ENCODE measurements at places on chromosomes 4 and X.

GRCh38 chr4:150593996-150594395 is 12.0 kb downstream of the MAB21L2 start:
- no peak for DNase-seq

GRCh38 chrX:47849778-47850177 is 13.1 kb downstream of the ZNF81 start:
- no peak for DNase-seq

DNA sequence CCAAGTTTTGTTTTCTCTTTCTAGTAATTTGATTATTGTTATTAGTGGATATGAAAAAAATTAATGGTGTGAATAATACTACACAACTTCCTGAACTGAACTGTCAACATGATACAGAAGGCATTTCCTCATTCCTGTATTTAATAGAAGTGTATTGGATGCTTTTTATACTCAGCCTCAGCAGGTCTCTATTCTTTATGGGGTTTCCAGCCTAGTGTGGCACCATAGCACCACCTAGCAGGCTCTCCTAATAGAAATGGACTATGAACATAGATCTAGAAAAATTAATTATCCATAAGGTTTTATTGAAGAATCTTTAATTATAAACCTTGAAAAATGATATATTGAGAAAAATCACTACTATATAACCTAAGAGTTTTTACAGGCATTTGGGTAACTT is 52.4 kb downstream of the GLRB start:
- no peak for DNase-seq

- no peak for DNase-seq
Observed at GRCh38 chr4:150323406-150324325, 245.4 kb downstream of the DCLK2 start.

DNA sequence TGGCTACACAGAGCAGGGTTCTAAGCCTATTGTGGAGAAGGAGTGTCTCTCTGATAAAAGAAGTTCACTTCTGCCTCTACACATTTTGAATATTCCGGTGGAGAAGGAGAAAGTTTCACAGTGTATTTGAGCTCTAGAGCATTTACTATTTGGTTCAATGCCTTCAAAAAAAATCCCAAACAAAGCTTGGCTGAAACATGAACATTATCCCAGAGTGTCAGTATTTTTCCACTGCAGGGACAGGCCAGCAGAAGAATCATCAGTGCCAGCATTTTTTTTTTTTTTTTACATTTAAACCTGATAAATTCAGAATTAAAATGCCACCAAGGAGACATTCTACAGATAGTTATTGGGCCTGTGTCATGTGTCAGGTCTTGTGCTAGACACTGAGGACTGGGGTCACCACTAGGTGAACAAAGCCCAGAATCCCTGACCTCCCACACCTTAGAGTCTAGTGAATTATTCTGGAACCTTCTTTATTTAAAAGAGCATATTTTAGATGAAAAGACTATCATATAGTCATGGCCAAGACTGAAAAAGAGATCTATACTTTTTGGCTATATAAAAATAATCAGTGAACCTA is 48.0 kb upstream of the NAP1L5 start:
- DNase-seq = no peak

- DNase-seq = no peak
Observed at GRCh38 chr4:175127314-175127713, 209.2 kb downstream of the ADAM29 start.

DNA sequence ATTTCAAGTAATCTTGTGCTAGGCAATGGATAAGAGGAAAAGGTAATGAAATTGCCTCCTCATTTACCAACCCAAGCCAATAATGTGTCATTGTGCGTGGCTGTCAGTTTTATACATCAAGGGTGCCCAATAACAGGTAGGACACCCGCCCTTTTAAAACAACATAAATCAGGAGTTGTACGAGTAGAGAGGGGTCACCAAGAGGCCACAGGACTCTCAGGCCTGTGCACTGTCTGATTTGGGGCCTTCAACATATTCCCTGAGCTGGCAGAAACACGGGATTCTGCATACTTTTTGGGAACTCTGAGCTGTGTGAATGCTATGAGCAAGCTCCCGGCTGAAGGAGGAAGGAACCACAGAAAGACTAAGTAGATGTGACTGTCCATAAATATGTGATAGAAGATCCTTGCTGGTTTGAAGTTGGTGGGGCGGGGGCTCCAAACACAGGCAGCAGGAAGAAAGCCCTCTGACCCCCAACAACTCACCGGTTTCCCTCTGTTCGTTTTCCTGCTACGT is 82.7 kb upstream of the MAML3 start:
- no peak for DNase-seq

GRCh38 chr4:163493643-163494359 is 689 bp upstream of the TMA16 start:
- DNase-seq = no peak

DNA sequence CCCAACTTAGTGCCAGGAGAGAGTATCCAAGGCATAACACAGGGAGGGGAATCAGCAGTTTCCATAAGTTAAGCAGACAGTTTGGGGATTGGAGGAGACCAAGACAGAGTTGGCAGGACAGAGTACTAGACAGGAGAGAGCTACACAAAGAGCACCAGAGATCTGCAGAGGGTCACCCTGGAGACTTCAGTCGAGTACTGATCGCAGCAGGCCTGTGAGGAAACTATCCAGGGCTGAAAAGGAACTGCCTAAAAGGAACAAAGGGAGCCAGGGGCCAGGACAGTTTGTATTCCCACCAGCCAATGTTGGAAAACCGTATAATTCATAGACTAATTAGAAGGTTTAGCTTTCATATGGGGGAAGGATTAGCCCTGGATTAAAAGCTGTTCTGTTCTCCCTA is 80.6 kb upstream of the ENPP6 start:
- no peak for DNase-seq

DNA sequence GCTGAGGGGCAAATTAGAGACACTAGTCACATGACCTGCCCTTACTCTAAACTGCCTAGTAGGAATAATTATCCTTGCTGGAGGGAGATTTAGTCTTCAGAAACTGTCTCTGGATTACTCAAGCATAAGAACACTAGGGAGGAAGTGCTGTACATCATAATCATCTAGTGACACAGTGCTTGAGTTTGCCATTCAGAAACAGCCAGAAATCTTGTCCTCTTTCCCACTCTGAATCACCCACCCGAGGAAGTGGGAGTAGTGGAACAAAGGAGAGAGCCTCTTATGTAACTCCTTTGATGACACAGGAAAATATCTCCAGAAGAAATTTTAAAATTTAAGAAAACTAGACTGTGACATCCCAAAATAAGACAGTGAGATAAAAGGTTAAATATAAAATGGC is 69.3 kb upstream of the PCDH19 start:
- DNase-seq = no peak

- DNase-seq = no peak
Observed at GRCh38 chr4:11111876-11112275, 316.8 kb downstream of the HS3ST1 start.

DNA sequence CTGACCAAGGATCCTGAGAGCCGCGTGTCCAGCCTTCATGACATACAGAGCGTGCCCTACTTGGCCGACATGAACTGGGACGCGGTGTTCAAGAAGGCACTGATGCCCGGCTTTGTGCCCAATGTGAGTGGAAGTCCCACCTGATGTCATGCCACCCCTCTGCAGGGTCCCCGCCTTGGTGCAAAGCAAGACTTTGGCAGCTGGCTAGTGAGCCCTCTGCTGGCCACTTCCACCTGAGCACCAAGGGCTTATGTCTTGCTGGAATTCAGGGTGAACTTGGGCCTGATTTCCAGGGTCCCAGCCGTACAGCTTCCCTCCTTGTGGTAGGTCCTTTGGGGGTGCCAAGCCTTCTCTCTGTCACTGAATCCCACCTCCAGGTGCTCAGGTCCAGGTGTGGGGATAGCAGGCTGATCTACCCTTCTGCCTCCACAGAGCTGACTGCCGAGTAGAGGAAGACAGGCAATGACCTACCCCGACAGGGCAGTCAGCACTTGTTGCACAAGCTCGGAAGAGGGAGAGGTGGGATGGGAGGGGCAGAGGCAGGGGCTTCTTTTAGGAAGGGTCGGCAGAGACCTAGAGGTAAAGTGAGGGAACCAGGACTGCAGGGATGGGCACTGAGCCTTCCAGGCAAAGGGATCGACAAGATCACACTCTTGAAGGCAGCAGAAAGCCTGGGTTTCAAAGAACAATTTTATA is 248.1 kb downstream of the EVC2 start:
- DNase-seq = peak; percentile 26

- DNase-seq = no peak
Observed at GRCh38 chr4:148025981-148026380, 294.1 kb downstream of the ARHGAP10 start.

DNA sequence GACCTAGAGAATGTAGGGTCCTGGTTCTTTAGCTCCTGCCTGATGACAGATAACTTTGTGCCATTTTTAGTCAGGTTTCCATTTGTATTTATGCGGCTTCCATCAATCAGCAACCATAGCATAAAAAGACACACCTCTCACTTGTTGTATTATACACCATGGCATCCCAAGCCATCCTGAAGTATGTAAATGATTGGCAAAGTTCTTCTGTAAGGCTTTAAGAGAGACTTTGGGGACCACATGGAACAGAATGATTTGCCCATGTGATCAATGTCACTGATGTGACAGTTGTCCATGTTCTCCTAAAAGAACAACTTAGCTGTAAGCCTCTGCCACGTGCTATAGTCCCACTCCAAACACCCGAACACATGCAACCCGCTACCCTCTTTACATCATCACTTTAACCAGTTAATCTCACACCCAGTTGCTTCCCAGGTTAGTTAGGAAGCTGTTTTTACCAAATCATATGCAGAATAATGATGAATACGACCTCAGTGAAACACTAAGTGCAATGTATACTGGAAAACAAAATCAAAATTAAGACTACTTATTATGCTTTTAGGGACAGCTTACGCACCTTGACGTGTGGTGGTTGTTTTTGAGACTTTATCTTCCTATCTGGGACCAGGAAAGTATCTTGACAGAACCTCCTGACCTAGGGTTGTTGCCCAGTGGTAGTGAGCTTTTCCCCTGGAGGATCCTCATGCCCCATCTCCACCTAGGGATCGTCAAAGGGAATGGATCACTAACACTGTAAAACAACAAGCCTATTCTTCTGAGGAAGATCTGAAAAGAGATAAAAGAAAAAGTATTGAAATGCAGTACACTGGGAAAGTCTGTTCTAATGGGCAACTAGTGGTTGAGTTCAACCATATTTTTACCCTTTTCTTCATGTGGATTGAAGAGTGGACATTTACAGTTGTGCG is 267.8 kb downstream of the CHIC1 start:
- DNase-seq = no peak

DNA sequence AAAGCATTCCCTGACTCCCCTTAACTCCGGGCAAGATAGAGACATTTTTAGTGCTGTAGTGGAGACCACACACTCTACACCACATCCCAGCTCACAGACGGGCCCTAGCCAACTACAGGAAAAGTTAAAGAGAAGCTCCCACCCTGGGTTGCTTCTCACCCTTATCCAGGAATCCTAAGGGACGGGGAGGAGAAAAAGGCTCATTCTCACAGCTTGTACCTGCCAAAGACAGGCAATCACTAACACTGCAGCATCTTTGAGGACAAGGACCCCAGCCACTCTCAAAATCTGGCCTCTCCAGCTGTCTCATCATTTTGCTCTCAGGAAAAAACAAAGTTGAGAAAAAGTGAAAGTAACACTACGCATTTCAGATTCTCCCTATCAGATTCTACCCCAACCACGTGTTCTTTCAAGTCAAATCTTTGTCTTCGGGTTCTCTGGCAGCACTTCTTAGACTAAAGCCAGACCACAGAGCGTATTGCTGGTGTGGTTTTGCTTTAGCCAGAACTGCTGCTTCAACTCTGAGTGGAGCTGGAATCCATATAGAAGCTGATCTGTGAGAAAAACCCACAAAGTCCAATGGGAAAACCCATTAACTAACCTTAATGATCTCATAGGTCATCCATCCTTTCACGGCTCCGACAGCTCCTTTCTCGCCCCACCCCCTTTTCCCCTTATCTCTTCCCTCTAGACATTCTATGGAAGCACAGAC is 605.9 kb upstream of the DIPK2B start:
- DNase-seq = peak; percentile 70

GRCh38 chr4:139554893-139555704 is 920 bp downstream of the SETD7 start:
- peak; percentile 90 for DNase-seq

GRCh38 chr4:138981930-138982390 is 33.6 kb upstream of the NOCT start:
- no peak for DNase-seq

- DNase-seq = no peak
Observed at GRCh38 chr4:75135068-75135825, 202.3 kb downstream of the PARM1 start.

DNA sequence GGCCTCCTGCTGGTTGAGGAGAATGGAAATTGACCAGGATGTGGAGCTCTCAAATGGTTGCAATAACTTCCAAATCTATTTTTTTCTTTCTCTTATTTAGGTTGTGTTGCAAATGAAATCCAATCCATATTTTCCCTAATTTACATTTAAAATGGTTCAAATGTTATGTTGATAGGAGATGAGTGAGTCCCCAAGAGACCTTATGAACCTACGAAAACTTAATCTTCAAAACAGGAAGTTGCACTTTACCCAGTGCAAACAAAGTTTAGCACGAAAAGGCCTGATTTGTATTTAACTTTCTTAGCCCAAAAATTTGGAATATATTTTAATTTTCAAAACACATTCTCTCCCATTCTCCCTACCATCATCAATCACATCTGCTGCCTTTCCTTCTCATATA is 59.3 kb upstream of the NDP start:
- no peak for DNase-seq

DNA sequence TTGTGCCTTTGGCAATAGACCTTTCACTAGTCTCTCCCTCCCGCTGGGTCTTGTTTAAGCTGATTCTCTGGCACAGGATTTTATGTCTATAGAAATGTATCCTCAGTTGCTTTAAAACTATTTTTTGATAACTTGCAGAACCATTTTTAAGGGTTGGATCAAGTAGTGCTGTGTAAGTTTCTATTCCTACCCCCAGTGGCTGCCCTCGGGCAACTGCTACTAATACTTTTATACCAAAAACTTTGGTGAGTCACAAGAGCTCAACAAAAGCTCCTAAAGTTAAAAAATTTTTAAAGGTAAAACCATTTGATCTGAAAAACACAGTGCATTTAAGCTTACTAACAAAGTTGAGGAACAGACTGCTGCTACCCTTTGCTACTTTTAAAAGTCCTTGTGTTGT is 1460.6 kb upstream of the PCDH7 start:
- no peak for DNase-seq

DNA sequence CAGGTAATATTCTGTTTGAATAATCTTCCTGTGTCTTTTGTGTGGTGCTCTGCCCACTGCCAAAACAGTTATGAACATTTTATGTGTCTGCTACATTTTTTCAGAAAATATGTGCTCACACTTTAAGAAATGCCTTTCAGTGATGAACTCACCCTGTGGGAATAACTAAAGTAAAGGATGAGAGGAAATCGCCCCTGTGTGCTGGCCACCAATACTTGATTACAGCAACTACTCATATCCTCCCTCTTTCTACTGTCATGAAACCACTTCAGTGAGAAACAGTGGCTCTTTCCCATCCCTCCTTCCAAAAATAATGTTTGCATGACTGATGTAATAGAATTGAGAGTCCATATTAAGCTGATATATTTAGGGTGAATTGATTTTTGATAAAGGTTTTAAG is 900.9 kb downstream of the RAB28 start:
- DNase-seq = no peak

- no peak for DNase-seq
Observed at GRCh38 chr4:123102897-123103471, 180.6 kb upstream of the NUDT6 start.

Measured in DND-41 (cell line).